IPS DF 6.9 (cell line): ENCODE measurements at places on chromosomes 4 and X.

GRCh38 chr4:138405934-138406567 lies 163.9 kb upstream of the SLC7A11 start:
- H3K27ac ChIP-seq: no peak overlapping the region
- no peak overlapping the region for H3K4me3 ChIP-seq
- H3K4me1 ChIP-seq: no peaks in the 10 kb centered on the region
- DNase-seq: no peak
- H3K36me3 ChIP-seq: no peaks in the 10 kb centered on the region
- H3K27me3 ChIP-seq: no peaks in the 10 kb centered on the region

GRCh38 chr4:88119943-88120342 lies 38.5 kb downstream of the ABCG2 start:
- H3K27me3 ChIP-seq: no peaks in the 10 kb centered on the region
- H3K27ac ChIP-seq: no peak overlapping the region
- H3K4me3 ChIP-seq: no peak overlapping the region
- no peaks in the 10 kb centered on the region; the same call in 1 of the 2 replicates for H3K36me3 ChIP-seq
- no peak for DNase-seq

GRCh38 chrX:41406201-41406600 lies 40.9 kb upstream of the NYX start:
- no peaks in the 10 kb centered on the region for H3K36me3 ChIP-seq
- no peak overlapping the region for H3K4me3 ChIP-seq
- no peak for DNase-seq
- H3K27me3 ChIP-seq: no peaks in the 10 kb centered on the region
- no peaks in the 10 kb centered on the region for H3K4me1 ChIP-seq

GRCh38 chr4:146478009-146478408 lies 43.7 kb downstream of the SLC10A7 start:
- H3K27ac ChIP-seq: no peak overlapping the region
- H3K27me3 ChIP-seq: no peaks in the 10 kb centered on the region; the same call in 1 of the 2 replicates
- no peaks in the 10 kb centered on the region for H3K4me1 ChIP-seq
- no peaks in the 10 kb centered on the region for H3K36me3 ChIP-seq
- no peak overlapping the region for H3K4me3 ChIP-seq

GRCh38 chr4:158857951-158858350 lies 89.1 kb downstream of the FNIP2 start:
- H3K27me3 ChIP-seq: no peaks in the 10 kb centered on the region
- H3K4me1 ChIP-seq: no peaks in the 10 kb centered on the region
- H3K36me3 ChIP-seq: 0 out of 2 replicates have a peak, but pooled peaks cover 2% of the 10 kb centered on the region
- DNase-seq: no peak
- no peak overlapping the region for H3K4me3 ChIP-seq
- no peak overlapping the region for H3K27ac ChIP-seq

DNA sequence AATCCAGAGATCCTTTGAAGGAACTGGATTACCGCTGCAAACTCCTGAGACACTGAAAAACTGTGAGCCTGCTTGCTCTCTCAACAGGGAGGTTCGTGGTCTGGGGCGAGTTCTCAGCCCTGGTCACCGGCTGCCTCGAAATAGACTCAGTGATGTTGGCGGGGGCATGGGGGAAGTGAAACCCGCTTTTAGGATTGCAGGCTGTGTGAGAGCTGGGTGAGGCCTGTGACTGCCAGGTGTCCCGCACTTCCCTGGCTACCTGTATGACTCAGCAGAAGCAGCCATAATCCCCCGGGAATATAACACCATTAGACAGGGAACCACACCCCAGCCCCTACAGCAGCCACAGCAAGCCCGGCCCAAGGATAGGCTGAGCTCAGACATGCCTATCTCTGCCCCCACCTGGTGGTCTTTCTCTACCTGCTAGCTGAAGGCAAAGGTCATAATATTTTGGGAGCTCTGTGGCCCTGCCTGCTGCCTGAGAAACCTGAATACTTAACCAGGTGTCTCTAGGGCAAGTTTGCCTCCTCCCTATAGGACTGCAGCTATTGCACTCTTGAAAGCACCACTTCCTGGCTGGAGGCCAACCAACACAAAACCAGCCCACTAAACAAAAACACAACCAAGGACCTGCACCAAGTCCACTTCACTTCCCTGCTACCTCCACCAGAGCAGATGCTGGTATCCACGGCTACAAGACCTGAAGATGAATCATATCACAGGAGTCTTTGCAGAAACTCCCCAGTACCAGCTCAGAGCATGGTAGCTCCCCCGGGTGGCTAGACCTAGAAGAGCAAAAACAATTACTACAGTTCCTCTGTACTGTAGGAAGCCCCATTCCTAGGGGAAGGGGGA lies 202.0 kb downstream of the RRAGB start:
- no peak overlapping the region for H3K27ac ChIP-seq
- H3K27me3 ChIP-seq: no peaks in the 10 kb centered on the region
- H3K36me3 ChIP-seq: no peaks in the 10 kb centered on the region
- H3K4me3 ChIP-seq: no peak overlapping the region
- no peak for DNase-seq

- peaks cover 15% of the 10 kb centered on the region; the same call in 1 of the 2 replicates for H3K27me3 ChIP-seq
- H3K36me3 ChIP-seq: no peaks in the 10 kb centered on the region
- no peak for DNase-seq
- no peak overlapping the region for H3K4me3 ChIP-seq
- H3K27ac ChIP-seq: no peak overlapping the region
- H3K4me1 ChIP-seq: no peaks in the 10 kb centered on the region; the same call in 1 of the 2 replicates
These were observed 177.0 kb upstream of the RASGEF1B start for GRCh38 chr4:81648576-81649275.

- H3K4me1 ChIP-seq: peaks cover 4% of the 10 kb centered on the region; the same call in 1 of the 2 replicates
- H3K27me3 ChIP-seq: no peaks in the 10 kb centered on the region
- H3K4me3 ChIP-seq: no peak overlapping the region
These were observed 85.5 kb upstream of the TET2 start for GRCh38 chr4:105061136-105061696.

- H3K27me3 ChIP-seq: no peaks in the 10 kb centered on the region
- no peaks in the 10 kb centered on the region for H3K4me1 ChIP-seq
- H3K4me3 ChIP-seq: no peak overlapping the region
- DNase-seq: no peak
These were observed 75.3 kb upstream of the PLAC1 start for GRCh38 chrX:134733591-134733990.

- no peak overlapping the region for H3K4me3 ChIP-seq
- no peaks in the 10 kb centered on the region for H3K4me1 ChIP-seq
- H3K27me3 ChIP-seq: no peaks in the 10 kb centered on the region
- no peak overlapping the region for H3K27ac ChIP-seq
These were observed 157.8 kb downstream of the DHX15 start for GRCh38 chr4:24426557-24426956.

GRCh38 chr4:74545448-74545847 lies 100.5 kb downstream of the AREG start:
- no peaks in the 10 kb centered on the region for H3K4me1 ChIP-seq
- H3K27ac ChIP-seq: no peak overlapping the region
- no peaks in the 10 kb centered on the region for H3K36me3 ChIP-seq
- H3K4me3 ChIP-seq: no peak overlapping the region

- no peak overlapping the region for H3K4me3 ChIP-seq
- no peaks in the 10 kb centered on the region for H3K4me1 ChIP-seq
- H3K27ac ChIP-seq: no peak overlapping the region
- DNase-seq: no peak
- H3K36me3 ChIP-seq: no peaks in the 10 kb centered on the region
- H3K27me3 ChIP-seq: no peaks in the 10 kb centered on the region
These were observed 413.3 kb upstream of the RASGEF1B start for GRCh38 chr4:81884986-81885385.

GRCh38 chr4:129545599-129546278 lies 449.8 kb downstream of the C4orf33 start:
- no peaks in the 10 kb centered on the region for H3K27me3 ChIP-seq
- H3K27ac ChIP-seq: no peak overlapping the region
- no peak for DNase-seq
- no peak overlapping the region for H3K4me3 ChIP-seq
- no peaks in the 10 kb centered on the region for H3K4me1 ChIP-seq

DNA sequence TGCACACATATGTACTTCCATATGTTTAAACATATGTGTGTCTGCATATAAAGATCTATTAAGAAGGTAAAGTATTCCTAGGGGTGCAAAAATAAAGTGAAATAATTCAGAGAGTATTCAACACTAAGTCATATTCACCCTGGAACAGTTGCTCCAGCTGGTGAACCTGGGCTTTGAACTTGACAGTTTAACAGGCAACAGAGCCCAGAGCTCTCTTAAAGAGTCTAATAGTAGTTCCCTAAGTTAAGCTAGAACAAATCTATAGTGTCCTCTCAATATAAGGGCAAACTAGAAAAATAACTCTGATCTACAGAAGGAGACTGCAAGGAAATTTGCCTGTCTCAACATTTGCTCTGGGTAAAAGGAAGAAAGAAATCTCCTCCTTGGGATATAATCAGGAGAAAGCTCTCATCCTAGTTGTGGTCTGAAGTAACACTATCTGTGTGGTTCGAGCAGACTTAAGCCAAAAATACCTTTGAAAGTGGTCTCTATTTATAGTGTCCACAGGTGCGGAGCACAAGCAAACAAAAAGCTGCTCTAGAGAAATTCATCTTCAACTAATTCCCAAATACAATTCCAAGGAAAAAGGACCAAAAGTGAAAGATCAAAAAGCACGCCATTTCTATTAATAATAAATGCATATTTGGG lies 29.9 kb downstream of the VEGFC start:
- H3K36me3 ChIP-seq: no peaks in the 10 kb centered on the region
- no peaks in the 10 kb centered on the region; the same call in 1 of the 2 replicates for H3K4me1 ChIP-seq
- no peaks in the 10 kb centered on the region for H3K27me3 ChIP-seq
- no peak overlapping the region for H3K4me3 ChIP-seq
- H3K27ac ChIP-seq: no peak overlapping the region

DNA sequence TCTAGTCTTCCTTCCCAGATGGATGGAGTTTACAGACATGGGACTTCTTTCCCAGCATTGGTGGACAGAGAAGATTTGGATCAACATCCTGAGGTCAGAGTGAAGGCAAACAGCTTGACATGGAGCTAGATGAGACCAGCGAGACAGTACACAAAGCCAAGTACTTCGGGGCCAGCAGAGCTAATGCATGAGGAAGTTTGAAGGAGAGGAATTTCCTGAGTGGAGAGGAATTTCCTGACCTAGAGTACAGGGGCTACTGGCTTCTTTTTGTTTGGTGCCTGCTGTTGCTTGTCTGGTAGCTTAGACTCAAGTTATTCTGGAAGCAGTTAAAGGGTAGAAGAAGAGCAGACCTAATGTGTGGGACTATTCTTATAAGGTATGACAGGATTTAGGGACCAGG lies 69.1 kb upstream of the EOLA2 start:
- H3K27ac ChIP-seq: no peak overlapping the region
- DNase-seq: no peak
- no peaks in the 10 kb centered on the region for H3K36me3 ChIP-seq
- no peak overlapping the region for H3K4me3 ChIP-seq

DNA sequence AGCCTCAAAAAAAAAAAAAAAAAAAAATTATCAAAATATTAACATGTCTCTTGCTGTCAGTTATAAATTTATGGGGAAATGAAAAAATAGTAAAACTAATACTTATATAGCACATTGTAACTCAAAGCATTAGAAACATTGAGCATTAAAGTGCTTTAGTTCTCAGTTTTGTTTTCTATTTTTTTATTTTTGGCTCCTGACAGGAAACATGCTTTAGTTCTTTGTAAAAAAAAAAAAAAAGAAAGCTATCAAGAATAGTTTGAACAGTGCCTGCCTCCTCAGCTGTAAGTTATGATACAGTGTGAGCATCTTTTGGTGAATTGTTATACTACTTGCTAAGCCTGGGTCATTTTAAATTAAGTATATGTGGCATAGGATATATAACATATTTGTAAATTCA lies 5.1 kb upstream of the CENPC start:
- H3K27ac ChIP-seq: no peak overlapping the region
- H3K36me3 ChIP-seq: no peaks in the 10 kb centered on the region
- H3K4me1 ChIP-seq: no peaks in the 10 kb centered on the region
- H3K4me3 ChIP-seq: no peak overlapping the region

GRCh38 chrX:41705680-41706374 lies 17.1 kb downstream of the GPR34 start:
- no peak for DNase-seq
- H3K27me3 ChIP-seq: no peaks in the 10 kb centered on the region
- H3K4me3 ChIP-seq: no peak overlapping the region
- H3K27ac ChIP-seq: no peak overlapping the region
- H3K36me3 ChIP-seq: no peaks in the 10 kb centered on the region
- H3K4me1 ChIP-seq: no peaks in the 10 kb centered on the region; the same call in 1 of the 2 replicates

GRCh38 chr4:111761531-111761930 lies 383.7 kb upstream of the FAM241A start:
- no peaks in the 10 kb centered on the region for H3K4me1 ChIP-seq
- DNase-seq: no peak
- no peak overlapping the region for H3K4me3 ChIP-seq

DNA sequence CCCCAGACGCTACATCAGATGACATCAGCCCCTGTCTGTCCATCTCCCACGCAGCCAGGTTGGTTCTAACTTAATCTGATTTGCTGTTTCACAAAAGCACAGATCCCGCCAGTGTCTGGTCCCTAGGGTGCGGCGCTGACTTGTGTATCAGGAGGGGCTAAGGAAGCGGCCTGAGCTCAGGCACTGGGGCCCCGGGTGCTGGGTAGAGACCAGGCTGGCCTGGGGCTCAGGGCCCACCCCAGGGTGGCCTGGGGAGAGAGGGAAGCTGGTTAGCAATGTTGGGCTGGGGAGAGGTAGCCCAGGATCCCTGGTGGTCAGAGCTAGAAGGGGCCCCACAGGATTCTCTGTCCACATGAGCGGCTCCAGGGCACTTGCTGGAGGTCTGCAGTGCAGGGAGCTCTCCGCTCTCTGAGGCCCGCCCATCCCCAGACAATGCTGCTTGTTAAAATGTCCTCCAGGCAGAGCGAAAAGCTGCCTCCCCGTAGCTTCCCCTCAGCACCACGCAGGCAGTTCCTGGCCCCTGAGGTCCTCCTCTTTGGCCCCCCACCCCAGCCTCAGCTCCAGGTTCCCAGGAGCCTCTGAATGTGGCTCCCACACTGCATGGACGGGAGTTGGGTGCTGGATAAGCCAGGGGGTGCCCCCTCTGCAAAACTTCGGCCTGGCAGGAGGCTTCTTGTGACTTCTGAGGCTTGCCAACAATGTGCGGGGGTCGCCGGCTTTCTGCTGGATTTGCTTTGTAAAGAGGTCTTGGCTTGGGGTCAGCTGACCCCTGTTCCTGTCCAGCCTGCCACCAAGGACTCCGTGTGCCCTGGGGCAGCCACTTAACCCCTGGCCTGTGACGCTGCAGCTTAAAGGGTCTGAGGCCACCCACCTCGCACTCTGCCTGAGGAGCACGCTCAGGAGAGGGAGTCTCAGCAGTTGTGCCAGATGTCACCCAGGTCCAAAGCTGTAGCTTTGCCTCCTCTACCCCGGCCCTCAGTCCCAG lies 112.9 kb downstream of the CPZ start:
- no peak overlapping the region for H3K27ac ChIP-seq
- no peaks in the 10 kb centered on the region for H3K36me3 ChIP-seq
- H3K27me3 ChIP-seq: no peaks in the 10 kb centered on the region
- no peak overlapping the region for H3K4me3 ChIP-seq
- DNase-seq: no peak

DNA sequence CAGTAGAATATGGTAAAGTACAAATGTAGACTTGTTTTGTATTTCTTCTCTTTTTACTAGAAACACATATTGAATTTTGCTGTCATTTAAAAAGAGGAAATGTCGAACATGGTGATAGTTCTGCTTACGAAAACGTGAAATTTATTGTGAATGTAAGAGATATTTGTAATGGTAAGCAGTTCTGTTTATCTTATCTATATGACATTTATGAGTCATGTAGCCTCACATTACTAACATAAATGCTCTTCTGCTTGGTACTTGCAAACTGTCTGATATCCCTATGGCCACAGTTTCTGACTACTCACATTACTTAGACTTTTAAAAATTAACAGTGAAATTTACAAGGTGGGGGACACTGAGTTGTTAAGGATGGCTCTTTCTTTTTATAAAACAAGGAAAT lies 57.9 kb downstream of the PASD1 start:
- H3K4me3 ChIP-seq: no peak overlapping the region
- no peaks in the 10 kb centered on the region for H3K4me1 ChIP-seq
- no peak overlapping the region for H3K27ac ChIP-seq
- DNase-seq: no peak
- no peaks in the 10 kb centered on the region for H3K36me3 ChIP-seq
